ENCODE measurements at places on chromosomes 3 and 15.

DNA sequence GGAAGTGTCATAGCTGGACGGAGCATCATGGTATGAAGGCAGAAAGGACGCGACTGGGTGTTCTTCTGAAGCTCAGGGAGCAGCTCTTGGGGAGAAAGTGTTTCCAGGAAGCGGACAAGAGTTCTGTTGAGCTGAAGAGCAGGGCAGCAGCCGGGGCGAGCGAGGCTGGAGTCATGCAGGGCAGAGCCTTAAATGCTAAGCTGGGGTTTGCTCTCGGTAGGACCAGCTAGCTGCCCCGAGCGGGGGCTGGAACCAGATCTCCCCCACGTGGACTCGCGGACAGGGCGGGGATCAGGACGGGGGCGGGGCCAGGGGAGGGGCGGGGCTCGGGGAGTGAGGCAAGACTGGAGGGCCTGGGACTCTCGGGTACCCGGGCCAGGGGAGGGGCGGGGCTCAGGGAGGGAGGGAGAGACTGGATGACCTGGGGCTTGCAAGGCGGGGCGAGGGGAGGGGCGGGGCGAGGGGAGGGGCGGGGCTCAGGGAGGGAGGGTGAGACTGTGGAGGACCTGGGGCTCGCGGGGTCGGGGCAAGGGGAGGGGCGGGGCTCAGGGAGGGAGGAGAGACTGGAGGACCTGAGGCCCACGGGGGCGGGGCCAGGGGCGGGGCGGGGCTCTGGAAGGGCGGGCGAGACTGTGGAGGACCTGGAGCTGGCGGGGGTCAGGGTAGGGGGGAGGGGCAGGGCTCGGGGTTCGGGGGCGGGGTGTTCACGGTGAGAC is 461 bp upstream of the FAH start:
- DNase-seq: peak; percentile 93

DNA sequence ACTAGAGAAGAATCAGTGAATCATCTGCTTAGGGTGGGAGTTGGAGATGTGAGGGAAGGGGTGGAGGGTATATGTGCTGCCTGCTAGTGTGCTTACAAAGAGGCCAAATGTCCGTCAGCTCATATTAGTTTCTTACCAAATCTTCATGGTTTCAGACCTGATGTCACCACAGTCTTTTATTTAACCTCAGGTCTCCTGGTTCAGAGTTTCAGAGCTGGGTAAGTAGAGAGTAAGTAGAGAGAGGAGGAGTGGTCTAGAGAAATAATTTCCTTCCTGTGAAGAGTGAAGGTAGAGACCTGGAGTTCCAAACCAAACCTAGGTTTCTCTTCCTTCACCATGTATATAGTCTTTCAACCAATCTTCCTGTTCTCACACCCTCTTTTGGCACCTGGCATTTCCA is 17.5 kb upstream of the P2RY1 start:
- DNase-seq: no peak

GRCh38 chr3:170909129-170909903 is 879 bp upstream of the EIF5A2 start:
- DNase-seq: peak; percentile 94

DNA sequence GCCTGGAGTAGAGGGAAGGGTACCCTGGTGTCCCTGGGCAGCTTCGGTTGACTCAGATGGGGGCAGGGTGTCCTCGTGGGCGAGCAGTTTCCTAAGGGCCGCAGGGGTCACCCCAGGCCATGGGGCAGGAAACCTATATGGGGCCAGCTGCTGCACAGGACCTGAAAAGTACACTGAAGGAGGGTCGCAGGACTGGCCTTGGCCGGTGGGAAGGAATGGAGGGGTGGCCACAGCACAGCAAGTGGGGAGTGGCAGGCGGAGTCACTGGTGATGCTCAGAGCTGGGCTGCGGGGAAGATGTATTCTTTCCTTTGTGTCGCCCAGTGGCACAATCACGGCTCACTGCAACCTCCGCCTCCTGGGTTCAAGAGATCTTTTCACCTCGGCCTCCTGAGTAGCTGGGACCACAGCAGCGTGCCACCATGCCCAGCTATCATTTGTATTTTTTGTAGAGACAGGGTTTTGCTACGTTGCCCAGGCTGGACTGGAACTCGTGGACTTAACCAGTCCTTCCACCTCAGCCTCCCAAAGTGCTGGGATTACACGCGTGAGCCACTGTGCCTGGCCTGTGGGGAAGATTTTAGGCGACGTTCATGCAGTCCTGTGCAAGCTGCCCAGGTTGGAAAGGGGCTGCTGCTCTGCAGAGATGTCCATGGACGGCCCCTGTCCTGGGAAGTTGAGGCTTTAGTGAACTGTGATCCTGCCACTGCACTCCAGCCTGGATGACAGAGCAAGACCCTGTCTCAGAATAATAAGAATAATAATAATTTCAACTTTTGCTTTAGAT is 57.2 kb downstream of the EFCAB12 start:
- no peak for DNase-seq

DNA sequence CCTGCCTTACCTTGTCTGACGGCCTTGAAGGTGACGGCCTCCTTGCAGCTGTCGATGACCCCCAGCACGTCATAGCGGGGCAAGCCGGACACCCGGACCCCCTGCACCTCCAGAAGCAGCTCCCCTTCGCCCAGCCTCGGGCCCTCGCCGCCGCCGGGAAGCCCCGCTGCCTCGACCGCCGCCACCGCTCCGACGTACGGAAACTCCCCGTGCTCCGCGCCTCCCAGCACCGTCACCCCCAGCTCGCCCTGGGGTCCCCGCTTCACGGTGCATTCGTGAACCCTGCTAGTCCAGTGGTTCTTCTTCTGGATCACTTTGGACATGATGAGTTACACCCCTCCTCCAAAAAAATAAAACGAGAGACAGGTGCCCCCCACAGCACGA is 740 bp downstream of the MAGI1 start:
- no peak for DNase-seq

GRCh38 chr3:129282727-129283327 is 4.2 kb downstream of the HMCES start:
- DNase-seq: no peak

DNA sequence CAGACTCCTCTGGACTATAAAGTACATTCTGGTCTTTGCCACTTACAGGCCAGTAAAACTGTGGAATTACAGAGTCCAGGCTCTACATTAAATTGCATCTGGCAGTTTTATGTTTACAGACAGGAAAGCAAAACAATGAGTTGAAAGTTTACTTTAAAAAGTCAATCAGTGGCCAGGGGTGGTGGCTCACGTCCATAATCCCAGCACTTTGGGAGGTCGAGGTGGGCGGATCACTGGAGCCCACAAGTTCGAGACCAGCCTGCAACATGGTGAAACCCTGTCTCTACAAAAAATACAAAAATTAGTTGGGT is 53.8 kb downstream of the TM4SF4 start:
- DNase-seq: no peak

- DNase-seq: no peak
Observed at GRCh38 chr3:109355625-109356441, 18.5 kb upstream of the DPPA4 start.

GRCh38 chr15:98070137-98070536 is 109.6 kb downstream of the ARRDC4 start:
- no peak for DNase-seq
